Stimulated activated CD8-positive, alpha-beta memory T cell treated with anti-CD3 and anti-CD28 coated beads, Interleukin-2, amount 100 ng/mL, for 48 hours (primary cell): ENCODE measurements at places on chromosomes 16 and 17.

GRCh38 chr16:66735891-66736290 is 15.5 kb downstream of the DYNC1LI2 start:
- DNase-seq = no peak

- DNase-seq = no peak
Measured at GRCh38 chr17:7479213-7480088, at the start of gene ZBTB4. Gene ZBTB4, minus strand, starts transcription at chr17:7479631. Its CDS starts 12,830 bp downstream, at chr17:7466801.

GRCh38 chr17:38967290-38967738 is at the start of gene FBXO47:
Gene FBXO47, minus strand, starts transcription at chr17:38967403. Its CDS starts 4,378 bp downstream, at chr17:38963025.
- DNase-seq = peak; percentile 80

- peak; percentile 80 for DNase-seq
Measured at GRCh38 chr17:1122533-1123392, 57.0 kb downstream of the ABR start.

- DNase-seq = no peak
Measured at GRCh38 chr17:32189343-32189742, 47.0 kb downstream of the RHOT1 start.

- no peak for DNase-seq
Measured at GRCh38 chr17:47953909-47954308, 3.8 kb downstream of the PRR15L start.

- no peak for DNase-seq
Measured at GRCh38 chr16:30119428-30119827, 3.6 kb downstream of the MAPK3 start.

- DNase-seq = no peak
Measured at GRCh38 chr16:65988024-65988595, 378.4 kb upstream of the CDH5 start.

DNA sequence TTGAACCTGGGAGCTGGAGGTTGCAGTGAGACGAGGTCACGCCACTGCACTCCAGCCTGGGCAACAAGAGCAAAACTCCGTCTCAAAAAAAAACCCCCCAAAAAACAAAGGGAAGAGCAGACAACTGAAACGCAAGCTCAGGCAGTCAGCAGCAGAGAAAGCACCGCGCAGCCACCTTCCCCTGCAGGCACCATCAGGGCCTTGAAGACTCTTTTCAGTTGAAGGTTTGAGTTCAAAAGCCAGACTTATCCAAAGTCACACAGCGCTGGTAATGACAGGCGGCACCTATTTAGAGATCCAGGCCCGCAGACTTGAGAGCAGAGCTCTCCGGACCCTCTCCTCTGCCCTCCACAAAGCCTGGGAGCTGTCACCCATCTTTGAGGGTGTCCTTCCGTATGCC is 11.1 kb downstream of the ZBTB4 start:
- DNase-seq = no peak

DNA sequence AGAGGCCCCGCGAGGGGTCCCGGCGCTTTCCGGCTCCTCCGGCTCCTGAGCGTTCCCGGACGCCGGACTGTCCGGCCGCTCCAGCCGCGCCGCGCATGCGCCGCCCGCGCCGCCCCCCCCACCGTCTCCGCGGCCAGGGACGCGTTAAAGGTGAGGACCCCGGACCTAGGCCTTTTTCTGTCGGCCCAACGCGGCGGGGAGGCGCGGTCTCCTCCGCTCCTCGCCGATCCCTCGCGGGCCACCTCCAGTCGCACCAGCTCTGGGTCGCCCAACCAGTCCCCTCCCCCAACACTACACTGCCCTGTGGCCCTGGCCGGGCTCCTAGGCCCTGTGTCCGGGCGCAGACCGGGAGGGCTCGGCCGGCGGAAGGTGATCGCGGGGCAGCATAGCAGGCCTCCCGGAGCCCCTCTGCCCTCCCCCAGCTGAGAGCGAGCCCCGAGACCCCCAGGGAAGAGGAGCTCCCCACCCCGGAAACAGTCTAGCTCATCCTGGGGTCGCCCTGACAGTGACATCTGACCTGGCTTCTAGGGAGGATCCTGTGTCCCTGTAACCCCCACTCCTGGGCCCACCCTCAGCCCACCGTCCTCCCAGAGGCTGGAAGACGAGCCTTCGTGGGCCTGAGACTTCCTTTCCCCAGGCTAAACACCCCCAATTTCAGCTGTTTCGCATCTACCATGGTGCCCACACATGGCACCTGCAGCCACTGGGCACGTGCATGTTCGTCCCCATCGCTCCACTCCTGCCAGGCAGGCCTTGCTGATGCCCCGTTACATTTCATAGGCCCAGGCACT is 14.7 kb upstream of the BCAR1 start:
- no peak for DNase-seq

- DNase-seq = no peak
Measured at GRCh38 chr17:62093188-62094155, 28.4 kb upstream of the MED13 start.

- no peak for DNase-seq
Measured at GRCh38 chr17:67509390-67510287, 132.6 kb downstream of the PITPNC1 start.

GRCh38 chr16:85527767-85528297 is 85.3 kb upstream of the GSE1 start:
- no peak for DNase-seq

DNA sequence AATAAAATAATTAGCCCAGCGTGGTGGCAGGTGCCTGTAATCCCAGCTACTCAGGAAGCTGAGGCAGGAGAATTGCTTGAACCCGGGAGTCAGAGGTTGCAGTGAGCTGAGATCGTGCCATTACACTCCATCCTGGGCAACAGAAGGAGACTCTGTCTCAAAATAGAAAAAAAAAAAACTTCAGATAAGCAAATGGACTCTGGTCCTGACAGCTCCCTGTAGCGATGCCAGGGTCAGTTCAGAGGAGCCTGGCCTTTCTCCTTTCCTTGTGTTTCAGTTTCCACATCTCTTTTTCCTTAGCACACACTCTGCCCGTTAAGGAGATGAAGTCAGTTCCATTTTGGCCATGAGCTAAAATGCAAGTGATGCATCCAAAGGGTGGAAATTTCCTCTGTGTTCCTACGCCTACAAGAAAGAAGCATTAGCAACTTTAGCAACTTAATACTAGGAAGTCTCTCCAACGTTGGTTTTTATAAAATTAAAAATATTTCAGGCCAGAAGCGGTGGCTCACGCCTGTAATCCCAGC is 11.6 kb upstream of the GRB2 start:
- DNase-seq = no peak

DNA sequence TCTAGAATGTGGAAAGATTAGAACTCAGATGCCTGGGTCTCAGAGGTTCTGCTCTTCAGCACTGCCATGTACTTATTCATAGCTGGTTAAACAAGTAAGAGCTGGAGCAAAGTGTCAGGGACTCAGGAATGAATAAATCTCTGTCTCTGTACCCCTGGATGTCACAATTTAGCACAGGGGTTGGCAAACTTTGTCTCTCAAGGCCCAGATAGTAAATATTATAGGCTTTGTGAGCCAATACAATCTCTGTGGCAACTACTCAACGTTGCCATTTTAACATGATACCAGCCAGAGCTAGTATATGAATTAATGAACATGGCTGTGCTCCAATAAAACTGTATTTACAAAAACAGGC is 220.3 kb upstream of the MON1B start:
- DNase-seq = no peak

- no peak for DNase-seq
Measured at GRCh38 chr17:13885953-13886889, 183.1 kb upstream of the COX10 start.

GRCh38 chr17:8628172-8628571 is 2.4 kb downstream of the MYH10 start:
- no peak for DNase-seq

DNA sequence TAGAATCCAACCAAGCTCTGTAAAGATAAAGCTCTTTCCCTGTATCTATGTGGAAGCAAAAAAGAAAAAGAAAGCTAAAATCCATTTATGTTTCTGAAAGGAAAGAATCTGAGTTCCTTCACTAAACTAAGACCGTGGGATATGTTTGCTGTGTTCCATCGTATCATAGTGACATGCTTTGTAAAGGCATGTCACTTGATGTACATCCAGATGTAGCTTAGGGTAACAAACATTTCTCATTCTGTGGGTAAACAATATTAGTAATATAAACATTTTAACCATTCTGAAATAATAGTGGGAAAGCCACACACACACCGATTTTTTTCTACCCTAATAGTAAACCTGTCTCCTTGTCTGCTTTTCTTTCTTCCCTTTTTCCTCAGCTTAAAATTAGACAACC is 78.1 kb downstream of the TUBD1 start:
- no peak for DNase-seq

GRCh38 chr17:5840811-5841446 is 229.2 kb upstream of the WSCD1 start:
- no peak for DNase-seq

- no peak for DNase-seq
Measured at GRCh38 chr17:39073353-39073752, 78.1 kb downstream of the PLXDC1 start.

DNA sequence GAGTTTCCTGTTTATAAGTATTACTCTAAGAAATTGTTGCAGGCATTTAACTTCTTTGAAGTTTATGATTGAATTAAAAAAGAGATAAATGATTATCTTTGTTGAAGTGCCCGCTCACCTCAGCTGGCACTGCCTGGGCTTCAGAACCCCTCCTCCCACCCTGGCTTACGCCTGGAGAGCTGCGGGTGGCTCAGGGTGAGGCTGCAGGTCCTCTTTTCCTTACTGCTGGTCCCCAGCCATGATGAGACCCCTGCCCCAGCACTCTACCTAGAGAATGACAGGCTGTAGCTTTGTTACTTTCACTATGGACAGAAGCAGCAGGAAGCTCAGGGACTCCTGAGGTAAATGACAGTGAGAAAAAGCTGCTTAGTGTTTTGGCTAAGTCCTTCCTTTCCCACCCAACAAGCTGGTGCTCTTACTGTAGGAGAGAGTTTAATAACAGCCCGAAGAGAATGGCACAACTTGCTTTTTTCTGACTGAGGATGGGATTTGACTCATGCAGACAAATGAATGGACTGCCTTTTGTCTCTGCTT is 62.1 kb downstream of the EPN2 start:
- no peak for DNase-seq

DNA sequence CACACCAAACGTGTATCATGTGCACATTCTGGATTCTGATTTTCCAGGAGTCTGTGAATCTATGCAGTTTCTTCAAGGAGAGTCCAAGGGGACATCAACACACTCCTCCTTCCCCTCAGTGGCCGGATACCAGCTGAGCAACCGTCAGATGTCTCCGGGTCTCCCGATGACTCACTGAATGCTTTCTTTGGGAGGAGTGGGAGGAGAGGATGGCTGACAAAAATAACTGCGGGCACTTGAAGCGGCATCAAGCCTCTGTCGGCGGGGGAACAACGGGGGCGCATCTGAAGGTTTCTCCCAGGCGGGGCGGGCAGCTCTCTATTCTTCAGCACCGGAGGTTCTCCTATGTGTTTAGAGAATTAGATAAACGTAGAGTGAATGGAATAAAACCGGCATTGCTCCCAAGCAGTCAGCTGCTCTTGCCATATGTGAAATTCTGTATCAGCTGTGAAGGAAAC is 24.6 kb upstream of the LRRC75A start:
- no peak for DNase-seq

DNA sequence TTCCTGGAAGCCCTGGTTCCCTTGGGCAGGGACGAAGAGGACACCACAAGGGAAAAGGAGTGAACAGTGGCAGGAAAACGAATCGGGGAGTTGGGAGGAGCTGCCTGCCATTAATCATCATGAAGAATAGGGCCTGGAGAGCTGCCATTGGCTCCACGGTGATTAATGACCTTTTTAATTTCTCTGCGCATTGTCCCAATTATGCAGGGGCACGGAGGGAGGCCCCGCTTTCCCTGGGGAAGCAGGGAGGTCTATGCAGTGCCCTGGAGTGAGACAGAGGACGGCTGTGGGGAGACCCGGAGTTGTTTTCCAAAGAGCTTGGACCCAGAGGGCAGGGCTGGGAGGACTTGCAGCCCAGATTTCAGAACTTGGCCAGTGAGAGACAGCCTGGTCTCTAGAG is 338.9 kb upstream of the C16orf82 start:
- DNase-seq = no peak

GRCh38 chr17:56478836-56479447 is 114.6 kb upstream of the NOG start:
- DNase-seq = no peak

DNA sequence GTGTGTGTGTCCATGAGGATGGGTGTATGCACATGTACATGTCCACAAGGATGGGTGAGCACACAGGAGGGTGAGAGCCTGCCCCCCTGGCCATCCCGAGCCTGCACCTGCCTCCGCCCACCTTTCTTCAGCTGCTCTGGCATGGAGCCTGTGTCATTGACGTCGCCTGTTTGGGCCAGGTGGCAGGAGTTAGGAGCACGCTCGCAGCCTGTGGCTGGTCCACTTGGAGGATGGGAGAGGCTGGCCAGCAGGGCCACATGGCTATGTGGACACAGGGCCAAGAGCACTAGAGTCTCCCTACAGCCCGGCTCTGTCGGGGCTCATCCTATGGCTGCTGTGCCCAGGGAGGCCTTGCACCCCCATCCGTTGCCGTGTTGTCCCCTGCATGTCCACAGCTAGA is 21.4 kb downstream of the BAHCC1 start:
- no peak for DNase-seq

- DNase-seq = no peak
Measured at GRCh38 chr17:63937319-63937718, 5.2 kb upstream of the CD79B start.

- no peak for DNase-seq
Measured at GRCh38 chr17:80486692-80487091, 10.3 kb upstream of the NPTX1 start.

GRCh38 chr17:47696717-47697642 is 3.0 kb downstream of the TBKBP1 start:
- no peak for DNase-seq

- DNase-seq = no peak
Measured at GRCh38 chr17:4358154-4358553, 8.3 kb downstream of the UBE2G1 start.

DNA sequence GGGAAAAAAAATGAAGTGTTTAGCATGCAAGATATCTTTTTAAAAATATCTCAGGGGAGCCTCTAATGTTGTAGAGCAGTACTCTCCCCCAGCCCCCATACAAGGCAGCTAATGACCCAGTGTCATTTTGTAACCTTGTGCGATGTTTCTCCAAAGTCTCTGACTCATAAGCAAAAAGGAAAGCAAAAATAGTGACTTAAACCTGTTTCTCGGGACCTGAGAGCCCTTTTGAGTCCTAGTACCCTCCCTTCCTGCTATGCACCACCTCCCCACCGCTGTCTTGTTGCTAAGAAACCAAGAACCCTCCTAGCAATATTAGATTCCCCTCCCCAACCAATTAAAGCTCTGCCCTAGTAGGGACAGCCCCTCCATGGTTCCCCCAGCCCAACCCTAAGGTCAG is 2.8 kb downstream of the MYCBPAP start:
- DNase-seq = peak; percentile 34

DNA sequence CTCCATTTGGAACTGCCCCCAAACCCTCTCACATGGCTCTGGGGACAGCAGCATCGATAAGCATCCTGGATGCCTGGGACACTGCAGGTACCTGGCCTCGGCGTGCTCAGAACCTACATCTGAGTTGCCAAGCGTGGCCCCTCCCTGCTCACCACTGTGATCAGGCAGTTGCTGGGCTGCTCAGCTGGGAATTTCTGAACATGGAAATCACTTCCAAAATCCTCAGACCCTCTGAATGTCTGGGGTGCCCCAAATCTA is 6.3 kb downstream of the CDH5 start:
- DNase-seq = no peak
